Vagina (tissue), 2 donors: ENCODE measurements at places on chromosomes 3 and 15. TPM values are rescaled to one million over a fixed set of nuclear protein-coding genes. Genes with fewer than 3 reads are reported as not detected.
A peak's percentile ranks its signal among the peaks of the same experiment; 100 is the strongest.

NDUFAF3 gene
- 91.3 TPM for total RNA-seq

DNAJC17 gene
- 14.0 TPM for total RNA-seq

GRCh38 chr15:40511093-40511471 is 40.3 kb downstream of the CHST14 start:
- H3K27me3 ChIP-seq = no peaks in the 10 kb centered on the region
- no peak for DNase-seq
- no peak overlapping the region for H3K27ac ChIP-seq
- peaks cover 33% of the 10 kb centered on the region for H3K4me1 ChIP-seq
- peak overlapping the region; percentile 57 for H3K4me3 ChIP-seq
- no peaks in the 10 kb centered on the region for H3K36me3 ChIP-seq

RTP4 gene
- 0.98 TPM for total RNA-seq

NEK10 gene
- not detected for total RNA-seq

DENND6A gene
- 24.8 TPM for total RNA-seq

- no peaks in the 10 kb centered on the region for H3K36me3 ChIP-seq
- no peak for DNase-seq
- no peaks in the 10 kb centered on the region for H3K4me1 ChIP-seq
- no peak overlapping the region for H3K27ac ChIP-seq
- H3K27me3 ChIP-seq = no peaks in the 10 kb centered on the region
These were observed 11.2 kb upstream of the P2RY1 start for GRCh38 chr3:152823781-152824180.

GRCh38 chr3:119205209-119205608 is 31.8 kb downstream of the UPK1B start:
- no peaks in the 10 kb centered on the region for H3K27me3 ChIP-seq
- H3K36me3 ChIP-seq = no peaks in the 10 kb centered on the region
- no peak overlapping the region for H3K27ac ChIP-seq
- H3K4me3 ChIP-seq = no peak overlapping the region
